Stimulated activated naive CD4-positive, alpha-beta T cell (primary cell): ENCODE measurements at places on chromosomes 4 and X.

DNA sequence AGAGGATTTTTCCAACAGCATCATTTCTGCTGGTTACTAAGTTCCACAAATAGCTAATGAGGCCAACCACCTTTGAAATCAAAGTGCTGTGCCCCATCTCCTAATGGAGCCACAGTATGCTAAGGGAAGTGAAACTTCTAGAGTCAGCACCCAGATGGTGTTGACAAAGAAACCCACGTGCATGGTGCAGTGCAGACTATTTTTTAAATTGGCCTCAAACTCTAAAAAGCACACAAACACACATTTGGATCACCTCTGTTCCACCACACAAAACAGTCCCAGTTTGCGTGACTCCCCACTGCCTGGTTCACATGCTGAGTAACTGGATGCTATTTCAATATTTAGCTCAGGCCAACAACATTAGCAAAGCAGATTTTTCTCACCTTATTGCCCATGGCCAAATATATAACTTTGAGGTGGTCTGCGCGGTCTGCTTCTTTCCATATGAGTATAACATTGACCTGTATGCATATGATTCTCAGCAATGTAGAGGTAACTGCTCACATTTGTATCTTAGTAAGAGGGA, 69.9 kb downstream of the AMELX start:
- no peak for DNase-seq

DNA sequence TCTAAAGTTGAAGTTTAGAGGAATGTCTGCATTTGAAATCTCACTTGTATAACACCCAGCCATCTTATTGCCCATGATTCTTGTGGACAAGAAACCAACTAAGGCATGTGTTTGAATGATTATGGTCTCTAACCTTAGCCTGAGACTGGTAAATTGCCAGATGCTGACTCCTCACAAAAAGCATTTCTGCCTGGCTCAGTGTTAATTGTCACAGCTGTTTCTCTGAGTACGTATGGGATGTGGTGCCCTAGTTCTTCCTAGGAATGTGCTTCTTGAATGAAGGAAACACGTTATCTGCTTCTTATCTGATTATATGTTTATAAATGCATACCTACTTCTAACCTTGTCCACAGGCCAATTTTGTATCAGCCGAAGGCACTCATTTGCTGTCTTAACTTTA, 63.1 kb upstream of the NDP start:
- DNase-seq, result no peak

DNA sequence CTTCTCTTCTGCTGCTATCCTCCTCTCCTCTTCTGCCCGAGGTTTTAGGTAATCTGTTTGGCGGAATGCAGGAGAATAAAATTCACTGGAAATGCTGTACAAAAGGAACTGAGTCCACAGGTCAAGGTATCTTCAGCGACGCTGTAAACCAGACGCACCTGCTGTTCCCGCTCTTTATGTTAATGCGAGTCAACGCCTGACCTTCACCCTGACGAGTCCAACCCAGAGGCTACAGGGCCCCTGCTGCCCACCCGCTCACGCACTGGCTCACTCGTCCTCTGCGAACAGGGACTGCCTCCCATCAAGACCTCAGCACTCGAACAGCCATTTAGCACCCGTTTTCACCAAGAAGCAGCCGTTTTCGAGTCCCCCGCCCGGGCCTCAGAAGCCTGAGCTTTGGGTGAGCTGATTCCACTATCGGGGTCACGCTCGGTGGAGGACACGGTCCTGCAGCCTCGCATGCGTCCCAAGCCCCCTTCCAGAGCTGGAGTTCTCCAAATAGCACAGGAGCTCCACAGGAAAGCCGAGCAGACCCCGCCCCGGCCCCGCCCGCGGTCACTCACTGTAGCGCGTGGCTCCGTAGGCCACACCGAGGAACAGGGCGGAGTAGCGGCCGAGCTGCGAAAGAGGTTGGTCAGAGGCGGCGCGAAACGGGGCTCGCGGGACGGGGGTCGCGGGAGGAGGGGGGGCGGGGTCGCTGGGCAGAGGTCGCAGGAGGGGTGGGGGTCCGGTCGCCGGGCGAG, 556 bp downstream of the ATP5ME start:
- DNase-seq, result no peak

GRCh38 chr4:101197350-101197749, 150.0 kb downstream of the PPP3CA start:
- no peak for DNase-seq

DNA sequence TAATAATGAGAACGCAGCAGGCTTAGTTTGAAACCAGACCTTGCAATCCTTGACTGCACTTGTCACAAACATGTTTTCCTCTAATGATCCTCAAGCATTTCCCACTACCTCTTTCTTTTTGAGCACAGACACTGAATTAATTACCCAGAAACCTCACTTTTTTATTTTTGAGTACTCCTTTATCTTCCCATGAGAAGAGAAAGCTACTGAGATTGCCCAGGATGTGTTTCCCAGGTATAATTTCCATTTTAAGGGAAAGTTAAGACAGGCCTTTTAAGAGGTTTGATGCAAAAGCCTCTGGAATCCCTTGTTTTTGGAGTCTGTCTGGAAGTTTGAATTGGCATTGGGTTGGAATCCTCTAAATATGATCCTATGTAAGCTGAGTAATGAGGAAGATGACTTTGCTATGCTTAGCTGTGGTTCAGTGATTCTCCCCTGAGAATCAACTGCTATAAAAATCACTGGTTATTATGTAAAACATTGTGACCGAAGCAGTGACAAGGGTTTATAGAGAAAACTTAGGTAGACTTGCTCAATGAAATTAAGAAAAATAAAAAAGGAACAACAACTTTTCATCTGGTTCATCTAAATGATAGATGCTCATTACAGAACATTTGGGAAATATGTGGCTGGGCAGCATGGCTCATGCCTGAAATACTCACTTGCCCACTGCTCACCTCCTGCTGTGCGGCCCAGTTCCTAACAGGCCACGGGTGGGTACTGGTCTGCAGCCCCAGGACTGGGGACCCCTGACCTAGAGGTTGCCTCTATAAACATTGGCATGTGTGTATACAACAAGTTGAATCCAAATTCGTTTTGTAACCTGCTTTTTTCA, 10.8 kb upstream of the RHOH start:
- DNase-seq, result no peak

GRCh38 chr4:86670298-86670697, 76.2 kb downstream of the PTPN13 start:
- DNase-seq, result no peak

- no peak for DNase-seq
These were observed 22.4 kb upstream of the HPSE start for GRCh38 chr4:83356899-83357661.

- DNase-seq, result no peak
These were observed 19.1 kb downstream of the VSIG4 start for GRCh38 chrX:66020631-66021334.

DNA sequence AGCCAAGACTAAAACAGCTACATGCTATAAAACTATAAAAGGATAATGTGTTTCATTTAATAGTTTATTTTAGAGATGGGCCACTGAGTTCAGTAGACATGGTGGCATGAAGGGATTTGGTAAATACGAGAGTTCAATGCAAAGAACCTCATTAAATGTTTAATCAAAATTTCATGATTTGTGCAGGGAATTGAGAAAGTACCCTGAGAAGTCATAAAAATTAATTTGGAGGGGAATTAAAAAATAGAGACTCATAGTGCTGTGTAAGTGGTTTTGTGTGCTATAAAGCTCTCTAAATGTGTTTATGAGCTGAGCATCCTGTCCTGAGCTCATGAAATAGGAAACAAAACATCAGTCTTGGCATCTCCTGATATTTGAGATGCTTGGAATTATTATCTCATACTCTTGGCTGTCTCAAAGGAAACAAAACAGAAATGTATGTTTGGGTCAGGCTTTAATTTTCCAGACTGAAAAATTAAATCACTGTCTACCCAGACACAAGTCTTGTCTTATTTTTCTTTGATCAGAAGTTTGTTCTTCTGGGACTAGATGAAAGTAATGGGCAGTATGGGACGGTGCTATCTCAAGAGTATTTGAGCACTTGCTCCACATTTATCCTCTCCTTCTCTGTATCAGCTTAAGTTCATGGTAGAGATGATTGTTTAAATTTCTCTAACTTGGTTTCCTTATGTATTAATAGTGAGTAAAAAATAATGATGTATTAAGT, 38.0 kb upstream of the EMCN start:
- DNase-seq, result no peak

- no peak for DNase-seq
These were observed 1222.4 kb upstream of the PRKX start for GRCh38 chrX:4935846-4936245.

GRCh38 chr4:164621886-164622521, 131.9 kb upstream of the SMIM31 start:
- no peak for DNase-seq

- no peak for DNase-seq
These were observed 3.4 kb downstream of the KLHL15 start for GRCh38 chrX:24023544-24023943.

- DNase-seq, result no peak
These were observed 28.1 kb downstream of the SMIM43 start for GRCh38 chr4:121736735-121737351.

DNA sequence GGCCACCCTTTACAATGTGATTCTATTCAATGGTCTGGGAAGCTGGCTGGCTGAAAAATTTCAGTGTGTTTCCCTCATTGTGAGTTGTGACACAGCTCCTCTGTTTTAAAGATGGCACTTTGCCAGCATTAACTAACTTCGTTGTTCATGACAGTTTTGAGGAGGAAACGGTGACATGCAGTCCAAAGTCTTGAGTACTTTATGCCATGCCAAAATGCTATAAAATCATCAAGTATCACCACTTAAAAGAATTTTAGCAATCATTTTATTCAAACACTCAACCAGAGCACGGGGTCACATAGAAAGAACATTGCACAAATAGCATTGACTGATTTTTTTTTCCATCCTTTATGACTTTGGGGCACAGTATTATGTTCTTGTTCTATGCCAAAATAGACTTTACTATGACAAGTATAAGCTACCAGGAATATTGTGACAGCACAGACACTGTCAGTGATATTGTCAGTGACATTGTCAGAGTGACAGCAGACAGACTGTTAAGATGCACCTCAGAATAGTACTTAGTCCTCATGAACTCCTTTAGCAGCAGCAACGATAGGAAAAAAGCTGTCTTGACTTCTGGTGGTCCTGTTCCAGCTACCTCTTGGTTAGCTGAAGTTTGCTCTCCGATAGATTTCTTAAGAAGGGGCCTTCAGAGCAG, 46.7 kb downstream of the CXCL13 start:
- no peak for DNase-seq
